ENCODE measurements at places on chromosomes 4 and X.

DNA sequence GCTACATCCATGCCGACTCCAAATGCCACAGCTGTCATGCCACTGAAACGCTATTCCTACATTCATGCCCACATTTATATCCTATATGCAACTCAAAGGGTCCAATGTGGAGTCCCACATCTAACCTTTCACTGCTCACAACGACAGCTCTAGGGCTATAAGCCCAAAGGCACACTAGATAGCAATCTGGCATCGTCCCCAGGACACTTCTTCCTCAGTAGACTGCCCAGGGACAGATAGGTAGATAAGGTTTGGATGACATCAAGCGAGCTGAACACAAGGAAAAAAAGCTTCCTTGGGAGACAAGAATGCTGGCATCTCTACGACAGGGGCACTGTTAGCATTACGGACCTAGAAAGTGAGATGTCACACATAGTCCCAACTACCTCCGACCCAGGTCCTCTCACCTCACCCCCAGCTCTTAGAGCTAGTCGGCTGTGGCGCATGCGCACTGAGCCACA, 685 bp downstream of the RAB9B start:
- DNase-seq, result no peak

DNA sequence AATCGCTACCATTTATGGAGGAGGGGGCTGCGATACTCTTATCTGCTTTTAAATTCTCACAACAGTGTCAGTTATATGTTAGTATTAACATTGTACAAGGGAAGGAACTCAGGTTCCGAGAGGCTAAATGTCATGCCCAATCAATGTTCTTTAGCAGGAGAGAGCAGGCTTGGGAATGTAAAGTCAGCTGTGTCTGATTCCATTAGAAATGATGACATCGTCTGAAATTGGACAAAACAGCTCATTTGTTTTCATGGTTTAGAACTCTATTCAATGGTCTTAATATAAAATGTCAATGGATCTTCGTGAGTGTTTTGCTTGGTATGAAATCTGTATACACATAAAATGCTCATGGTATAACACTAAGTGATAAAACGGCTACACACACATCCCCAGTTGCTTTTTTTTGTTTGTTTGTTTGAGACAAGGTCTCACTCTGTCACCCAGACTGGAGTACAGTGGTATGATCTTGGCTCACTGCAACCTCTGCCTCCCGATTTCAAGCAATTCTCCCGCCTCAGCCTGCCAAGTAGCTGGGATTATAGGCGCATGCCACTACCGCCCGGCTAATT, 11.9 kb upstream of the SH3KBP1 start:
- no peak for DNase-seq

GRCh38 chrX:103437147-103437873, 61.0 kb downstream of the BEX3 start:
- no peak for DNase-seq

DNA sequence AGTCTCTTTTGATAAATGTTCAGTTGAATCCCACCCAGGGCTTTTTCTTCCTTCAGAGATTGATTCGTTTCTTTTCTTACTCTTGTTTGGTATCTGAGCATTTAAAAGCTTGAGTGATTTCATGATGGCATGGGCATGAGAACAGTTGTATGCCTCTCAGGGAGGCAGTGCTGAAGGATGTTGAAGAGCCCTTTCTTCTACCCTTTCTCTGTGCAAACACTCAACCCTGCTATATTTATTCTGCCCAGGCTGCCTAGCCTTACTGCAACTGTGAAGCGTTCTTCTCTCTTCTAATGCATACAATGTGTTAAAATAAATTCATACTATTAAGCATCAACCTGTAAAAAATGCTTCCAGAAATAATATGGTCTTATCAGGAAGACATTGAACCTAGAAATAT, 367.6 kb upstream of the LCORL start:
- no peak for DNase-seq

GRCh38 chr4:4323705-4324534, 33.9 kb downstream of the ZBTB49 start:
- DNase-seq, result no peak

- DNase-seq, result no peak
Observed at GRCh38 chr4:159413306-159413943, 310.5 kb downstream of the RAPGEF2 start.

GRCh38 chr4:41541687-41542094, 3.7 kb downstream of the LIMCH1 start:
- DNase-seq, result no peak

DNA sequence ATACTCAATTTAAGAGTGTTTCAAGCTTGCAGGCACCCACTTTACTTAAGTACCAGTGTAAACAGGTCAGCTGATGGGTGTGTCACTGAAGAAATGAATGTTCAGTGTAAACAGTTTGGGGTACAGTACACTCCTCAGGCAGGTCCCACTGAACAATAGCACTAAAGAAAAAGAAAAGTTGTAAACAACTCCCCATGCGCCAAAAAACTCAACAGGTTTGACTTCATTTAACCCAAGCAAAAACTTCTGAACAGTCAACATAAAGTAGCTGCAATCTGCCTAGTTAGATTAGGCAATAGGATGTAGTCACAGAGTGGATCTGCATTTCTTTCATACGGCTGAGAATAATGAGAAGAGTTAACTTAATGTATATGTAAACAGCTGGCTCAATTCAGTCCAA, 93.2 kb downstream of the FAM13A start:
- DNase-seq, result no peak

DNA sequence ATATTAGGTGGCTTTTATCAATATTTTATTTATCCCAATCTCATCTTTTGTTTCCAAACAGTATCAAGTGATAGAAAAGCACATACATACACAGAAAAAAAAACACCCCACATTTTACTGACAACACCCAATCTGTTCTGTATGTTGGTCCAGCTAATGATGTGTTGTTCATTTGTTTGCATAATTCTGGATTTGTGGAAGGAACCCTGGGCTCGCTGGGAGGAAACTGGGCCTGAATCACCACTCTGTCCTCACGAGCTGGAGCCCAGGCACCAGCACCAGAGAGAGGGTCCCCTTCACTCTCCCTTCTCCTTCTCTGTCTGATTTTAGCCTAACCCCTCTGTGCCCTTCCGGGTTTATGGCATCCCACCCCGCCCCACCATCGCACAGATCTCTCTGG, 79.8 kb downstream of the PSAPL1 start:
- DNase-seq, result no peak

DNA sequence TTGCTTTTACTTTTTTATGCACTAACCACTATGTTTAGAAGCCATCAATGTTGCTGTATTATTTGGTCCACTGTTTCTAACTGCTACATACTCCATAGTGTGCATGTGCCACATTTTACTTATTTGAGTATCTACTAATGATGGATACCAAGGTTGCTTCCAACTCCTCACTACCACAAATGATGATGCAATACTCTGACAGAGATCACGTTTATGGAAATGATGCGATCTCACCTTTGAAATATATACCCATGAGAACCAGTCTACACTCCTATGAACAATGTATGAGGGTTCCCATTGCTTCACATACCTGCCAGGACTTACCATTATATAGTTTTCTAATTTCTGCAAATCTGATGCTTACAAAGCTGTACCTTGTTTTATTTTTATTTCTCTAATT, 44.2 kb downstream of the HUWE1 start:
- no peak for DNase-seq

GRCh38 chr4:38692421-38692820, 28.4 kb downstream of the KLF3 start:
- no peak for DNase-seq

DNA sequence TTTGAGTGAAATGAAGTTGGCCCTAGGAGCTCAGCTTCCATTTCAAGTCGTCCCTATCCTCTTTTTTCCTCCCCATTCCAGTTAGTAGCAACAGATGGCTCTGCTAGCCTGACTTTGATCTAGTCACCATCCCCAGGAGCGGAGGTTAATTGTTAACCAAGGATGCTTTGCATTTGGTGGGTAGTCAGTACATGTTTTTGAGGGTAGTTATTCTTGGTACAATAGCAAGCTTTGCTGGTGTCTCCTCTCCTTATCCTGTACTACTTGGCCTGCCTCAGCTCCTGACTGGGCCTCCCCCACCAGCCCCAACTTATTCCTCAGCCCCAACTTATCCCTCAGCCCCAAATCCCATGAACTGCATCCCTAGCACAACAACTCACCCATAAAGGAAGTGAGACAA, 14.8 kb upstream of the RTL5 start:
- no peak for DNase-seq

DNA sequence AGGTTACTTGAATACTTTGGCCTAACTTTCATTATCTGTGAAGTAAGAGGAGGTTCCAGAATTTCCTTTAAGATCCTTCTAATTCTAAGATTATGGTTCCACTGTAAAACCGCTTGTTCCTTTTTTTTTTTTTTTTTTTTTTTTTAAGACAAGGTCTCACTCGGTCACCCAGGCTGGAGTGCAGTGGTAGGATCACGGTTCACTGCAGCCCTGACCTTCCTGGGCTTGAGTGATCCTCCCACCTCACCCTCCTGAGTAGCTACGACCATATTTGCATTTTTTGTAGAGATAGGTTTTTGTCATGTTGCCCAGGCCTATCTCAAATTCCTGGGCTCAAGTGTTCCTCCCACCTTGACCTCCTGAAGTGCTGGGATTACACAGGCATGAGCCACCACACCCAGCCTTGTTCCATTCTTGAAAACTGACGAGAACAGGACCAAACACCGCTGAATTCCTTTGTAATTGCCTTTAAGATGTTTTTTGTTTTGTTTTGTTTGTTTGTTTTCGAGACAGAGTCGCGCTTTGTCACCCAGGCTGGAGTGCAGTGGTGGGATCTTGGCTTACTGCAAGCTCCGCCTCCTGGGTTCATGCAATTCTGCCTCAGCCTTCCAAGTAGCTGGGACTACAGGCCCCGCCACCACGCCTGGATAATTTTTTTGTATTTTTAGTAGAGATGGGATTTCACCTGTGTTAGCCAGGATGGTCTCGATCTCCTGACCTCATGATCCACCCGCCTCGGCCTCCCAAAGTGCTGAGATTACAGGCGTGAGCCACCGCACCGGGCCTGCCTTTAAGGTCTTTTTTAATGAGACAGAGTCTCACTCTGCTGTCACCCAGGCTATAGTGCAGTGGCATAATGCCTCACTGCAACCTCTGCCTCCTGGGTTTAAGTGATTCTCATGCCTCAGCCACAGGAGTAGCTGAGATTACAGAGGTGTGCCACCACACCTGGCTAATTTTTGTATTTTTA, 6.8 kb downstream of the PDS5A start:
- no peak for DNase-seq

GRCh38 chrX:68681443-68681941, 34.0 kb downstream of the STARD8 start:
- no peak for DNase-seq

DNA sequence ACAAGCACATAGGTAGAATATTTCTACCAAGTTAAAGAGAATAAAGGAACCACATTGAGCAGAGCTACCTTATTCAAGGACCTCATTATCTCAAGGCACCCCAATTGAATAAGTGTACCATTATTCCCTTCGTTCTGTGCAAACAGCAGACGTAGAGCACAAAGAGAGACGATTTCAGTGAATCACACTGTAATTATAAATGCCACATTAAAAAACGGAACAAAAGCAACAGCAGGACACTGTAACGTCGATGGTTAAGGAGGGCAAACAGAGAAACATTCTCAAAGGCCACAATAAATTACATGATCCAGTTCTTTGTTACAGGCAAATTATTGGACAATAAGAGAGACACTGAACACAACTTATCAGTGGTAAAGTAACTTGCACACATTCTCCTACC, 644.1 kb upstream of the TENM3 start:
- DNase-seq, result no peak

- no peak for DNase-seq
Observed at GRCh38 chr4:158025131-158025530, 147.7 kb downstream of the GASK1B start.

- no peak for DNase-seq
Observed at GRCh38 chrX:149022485-149022884, 482.6 kb downstream of the IDS start.

- no peak for DNase-seq
Observed at GRCh38 chr4:117770269-117771102, 263.8 kb upstream of the NDST3 start.

GRCh38 chrX:129701624-129702069, 37.1 kb upstream of the XPNPEP2 start:
- DNase-seq, result no peak

GRCh38 chr4:110678517-110679227, 55.8 kb upstream of the PITX2 start:
- DNase-seq, result no peak

GRCh38 chrX:68822641-68823410, 6.0 kb upstream of the EFNB1 start:
- no peak for DNase-seq

DNA sequence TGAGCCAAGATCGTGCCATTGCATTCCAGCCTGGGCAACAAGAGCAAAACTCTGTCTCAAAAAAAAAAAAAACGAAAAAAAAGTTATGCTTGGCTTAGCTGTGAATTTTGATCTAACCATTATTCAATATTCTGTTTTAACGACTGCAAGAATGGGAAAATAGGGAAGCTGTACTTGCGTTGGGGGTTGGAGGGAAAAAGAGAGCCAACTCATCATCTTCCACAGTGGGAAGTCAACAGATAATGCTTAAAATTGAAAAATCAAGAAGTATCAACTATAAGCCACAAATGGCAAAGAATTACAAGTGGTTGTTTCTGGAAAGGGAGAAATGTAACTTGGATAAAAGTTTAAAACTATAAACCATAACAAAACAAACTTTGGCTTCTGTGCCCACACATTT, 2.9 kb downstream of the TEC start:
- DNase-seq, result no peak

- DNase-seq, result no peak
Observed at GRCh38 chrX:7146703-7147412, 654 bp upstream of the STS start.

DNA sequence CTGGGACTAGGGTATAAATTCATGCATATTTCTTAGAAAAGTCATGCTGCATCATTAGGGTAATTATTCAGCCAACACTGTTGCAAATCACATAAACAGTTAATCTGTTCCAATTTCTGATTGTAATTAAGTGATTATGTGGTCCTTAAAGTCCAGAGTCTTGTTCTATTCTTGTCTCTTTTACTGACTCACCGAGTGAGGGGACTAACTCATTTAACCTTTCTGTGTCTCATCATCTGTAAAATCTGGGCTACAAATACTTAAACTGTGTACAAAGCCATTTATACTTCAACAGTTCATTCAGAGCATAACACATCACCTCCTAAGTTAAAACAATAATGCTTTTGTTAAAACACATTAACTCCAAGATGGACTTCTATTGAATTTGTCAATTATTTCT, 65.4 kb upstream of the KLHL13 start:
- DNase-seq, result no peak

DNA sequence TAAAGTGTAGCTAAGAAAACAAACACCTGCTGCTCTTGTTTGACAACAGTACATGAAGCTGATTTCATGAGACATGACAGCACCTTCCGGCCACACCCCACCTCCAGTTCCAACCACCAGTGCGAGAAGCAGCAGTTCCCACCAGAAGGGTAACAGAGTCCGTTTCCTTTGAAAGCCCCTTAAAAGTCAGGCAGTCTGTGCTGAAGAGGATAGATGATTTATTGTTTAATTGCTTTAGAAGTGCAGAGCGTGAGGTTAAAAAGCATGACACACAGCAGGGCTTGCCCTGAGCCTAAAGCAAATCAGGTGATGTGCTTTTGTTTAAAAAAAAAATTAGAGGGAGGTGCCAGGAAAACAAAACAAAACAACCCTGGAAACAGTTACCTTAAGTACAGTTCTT, 82.6 kb downstream of the HADH start:
- DNase-seq, result no peak
